Activated T-cell treated with anti-CD3 and anti-CD28 coated beads, Interleukin-2, amount 50 U/mL, for 4 hours (primary cell): ENCODE measurements at places on chromosomes 7 and 10.

DNA sequence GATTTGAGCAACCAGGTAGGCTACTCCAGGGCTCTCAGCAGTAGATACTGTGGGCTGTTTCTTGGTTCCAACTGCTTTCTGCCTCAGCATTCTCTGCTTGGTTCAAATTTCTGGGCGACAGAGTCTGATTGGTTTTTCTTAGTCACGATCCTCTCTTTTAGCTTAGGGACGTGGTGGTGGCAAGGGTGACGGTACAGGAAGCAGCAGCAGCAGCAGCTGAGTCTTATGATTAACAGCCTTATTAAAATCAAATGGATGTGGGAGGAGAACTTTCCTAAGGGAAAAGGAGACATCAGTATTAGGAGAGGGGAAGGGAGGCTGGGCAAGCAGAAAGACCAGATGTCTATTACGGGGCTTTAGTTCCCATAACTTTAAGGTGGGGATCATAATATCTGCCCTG is 156.5 kb upstream of the PLPP4 start:
- no peak for DNase-seq

DNA sequence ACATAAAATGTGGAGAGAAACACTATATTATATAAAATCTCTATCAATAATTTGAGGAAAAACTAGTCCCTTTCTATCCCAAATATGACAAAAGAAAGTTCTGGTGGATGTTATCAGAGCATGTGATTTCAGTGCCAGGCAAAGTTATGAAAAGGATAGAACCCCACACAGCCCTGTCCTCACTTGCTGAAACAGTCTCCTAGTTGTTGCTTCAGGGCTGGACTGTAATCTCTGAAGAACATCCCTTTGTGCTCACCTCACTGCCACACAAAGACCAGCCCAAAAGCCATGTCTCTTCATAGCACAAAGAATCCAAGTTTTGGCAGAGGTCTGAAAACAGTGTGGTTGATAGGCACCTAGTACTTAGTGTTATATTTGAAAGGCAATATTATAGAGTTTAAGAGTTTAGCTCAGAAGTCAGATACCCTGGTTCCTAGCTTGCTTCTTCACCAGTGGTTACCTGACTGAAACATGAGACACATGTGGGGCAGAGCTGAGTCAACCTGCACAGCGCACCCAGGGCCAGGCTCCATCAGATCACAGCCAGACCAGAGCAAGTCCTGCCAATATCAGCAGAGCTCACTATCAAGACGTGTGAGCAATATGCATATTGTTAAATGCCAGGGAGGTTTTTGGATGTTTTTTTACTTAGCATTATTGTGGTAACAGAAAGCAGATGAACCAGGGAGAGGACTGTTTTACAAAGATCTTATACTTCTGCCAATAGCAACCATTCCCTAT is 25.0 kb downstream of the CYP3A7 start:
- no peak for DNase-seq

DNA sequence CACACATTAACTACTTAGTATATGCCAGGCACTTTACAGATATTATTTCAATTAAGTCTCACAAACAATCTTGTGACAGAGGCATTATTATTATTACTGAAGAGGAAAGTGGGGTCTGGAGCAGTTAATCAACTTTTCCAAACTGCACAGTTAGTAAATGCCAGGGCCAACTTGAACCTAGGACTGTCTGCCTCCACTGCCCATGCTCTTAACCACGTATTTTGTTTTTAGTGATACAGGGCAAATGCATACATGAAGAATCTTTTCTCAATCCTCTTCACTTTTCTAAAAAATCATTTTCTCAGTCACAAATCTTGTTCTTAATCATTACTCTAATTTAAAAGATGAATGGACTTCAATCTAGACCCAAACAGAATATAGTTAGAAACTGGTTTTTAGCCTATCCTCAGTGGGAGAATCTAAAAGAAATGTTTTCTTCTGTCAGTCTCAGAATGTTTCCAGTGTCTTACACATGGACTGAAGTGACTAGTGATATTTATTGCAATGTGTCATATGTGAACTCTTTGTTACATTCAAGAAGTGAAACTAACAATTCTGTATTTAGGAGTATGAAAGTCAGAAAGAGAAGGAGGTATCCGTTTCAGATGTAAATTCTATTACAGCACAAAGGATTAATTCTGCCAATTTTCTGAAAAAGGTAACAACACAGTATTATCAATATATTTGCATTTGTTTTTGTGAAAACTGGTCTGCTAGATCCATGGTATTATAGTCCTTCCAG is 55.5 kb upstream of the CCNJ start:
- no peak for DNase-seq

DNA sequence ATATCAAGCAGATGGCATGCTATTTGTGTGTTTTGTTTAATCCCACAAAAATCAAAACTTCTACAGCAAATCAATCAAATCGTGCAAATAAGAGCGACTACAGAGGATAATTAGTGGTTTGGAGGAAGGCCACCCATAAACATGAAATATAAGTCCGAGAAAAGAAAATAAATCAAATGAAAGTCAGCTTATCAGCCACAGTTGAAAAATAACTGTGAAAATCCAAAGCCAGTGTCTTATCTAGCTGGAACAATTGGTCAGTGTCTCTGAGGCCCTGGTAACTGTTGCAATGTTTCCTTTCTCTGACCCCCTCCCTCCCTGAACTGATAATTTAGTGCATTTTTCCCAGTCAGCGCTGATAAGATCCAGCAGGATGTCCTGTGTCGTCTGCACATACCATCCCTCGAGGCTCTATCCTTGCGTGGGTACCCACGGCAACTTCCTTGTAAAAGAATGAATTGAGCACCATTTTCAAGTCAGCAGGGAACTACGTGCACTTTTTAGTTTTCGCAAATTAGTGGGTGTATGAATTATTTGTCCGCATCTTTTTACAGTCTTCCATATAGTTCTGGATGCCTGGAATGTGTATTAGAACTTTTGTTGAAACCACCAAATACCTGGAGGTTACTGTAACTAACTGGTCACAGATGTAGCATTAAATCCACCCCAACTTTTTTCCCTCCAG is 10.8 kb upstream of the JCAD start:
- DNase-seq, result no peak

GRCh38 chr10:73810358-73810734 is 1.1 kb downstream of the NDST2 start:
- DNase-seq, result no peak

DNA sequence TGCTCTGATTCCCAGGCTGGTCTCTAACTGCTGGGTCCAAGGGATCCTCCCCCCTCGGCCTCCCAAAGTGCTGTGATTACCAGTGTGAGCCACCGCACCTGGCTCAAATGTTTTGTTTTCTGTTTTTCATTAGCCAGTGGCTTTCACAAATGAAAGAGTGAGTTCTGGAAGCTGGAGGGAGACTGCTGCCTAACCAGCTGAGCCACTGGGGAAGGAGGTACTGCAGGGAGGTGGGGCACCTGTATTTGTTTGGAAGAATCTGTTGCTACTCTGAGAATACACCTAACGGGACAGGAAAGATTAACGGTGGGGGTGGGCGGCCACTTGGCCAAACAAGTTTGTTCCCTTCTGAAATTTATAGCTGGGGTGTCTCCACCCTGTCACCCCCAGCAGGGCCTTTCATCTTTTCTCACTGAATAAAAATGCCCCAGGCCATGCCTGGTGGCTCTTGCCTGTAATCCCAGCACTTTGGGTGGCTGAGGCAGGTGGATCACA is 4.7 kb downstream of the STOX1 start:
- no peak for DNase-seq
